ENCODE measurements at places on chromosomes 5 and 9. TPM values are rescaled to one million over a fixed set of nuclear protein-coding genes. Genes with fewer than 3 reads are reported as not detected.

DNA sequence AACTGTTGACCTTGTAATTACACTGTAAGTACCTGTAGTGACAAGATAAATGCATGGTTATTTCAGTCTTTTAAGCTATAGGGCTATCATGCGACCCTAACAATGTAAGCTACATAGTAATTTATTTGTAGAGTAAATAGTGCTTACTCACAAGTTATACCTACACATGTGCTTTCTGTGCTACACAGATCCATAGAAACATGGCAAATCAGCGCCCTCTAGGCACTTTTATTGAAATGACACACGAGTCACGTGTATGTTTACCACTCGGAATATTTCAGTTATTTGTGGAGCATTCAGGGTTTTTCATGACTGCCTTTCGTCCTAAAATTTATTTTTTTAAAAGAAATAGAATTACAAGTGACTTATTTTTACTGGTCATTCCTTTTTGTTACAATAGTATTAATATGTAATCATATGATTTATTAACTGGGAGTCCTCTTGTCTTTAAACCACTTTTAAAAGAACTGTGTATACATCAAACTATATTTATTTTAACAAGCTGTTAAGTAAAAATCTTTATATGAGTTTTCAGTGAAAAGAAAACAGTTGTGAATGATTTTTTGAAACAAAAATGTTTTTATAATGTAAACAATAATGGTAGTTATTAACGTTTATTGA, 1242.3 kb upstream of the WWC1 start:
- H3K36me3 ChIP-seq, result no peaks in the 10 kb centered on the region
- H3K4me3 ChIP-seq, result no peak overlapping the region
- DNase-seq, result peak; percentile 75
- H3K27me3 ChIP-seq, result no peaks in the 10 kb centered on the region

DNA sequence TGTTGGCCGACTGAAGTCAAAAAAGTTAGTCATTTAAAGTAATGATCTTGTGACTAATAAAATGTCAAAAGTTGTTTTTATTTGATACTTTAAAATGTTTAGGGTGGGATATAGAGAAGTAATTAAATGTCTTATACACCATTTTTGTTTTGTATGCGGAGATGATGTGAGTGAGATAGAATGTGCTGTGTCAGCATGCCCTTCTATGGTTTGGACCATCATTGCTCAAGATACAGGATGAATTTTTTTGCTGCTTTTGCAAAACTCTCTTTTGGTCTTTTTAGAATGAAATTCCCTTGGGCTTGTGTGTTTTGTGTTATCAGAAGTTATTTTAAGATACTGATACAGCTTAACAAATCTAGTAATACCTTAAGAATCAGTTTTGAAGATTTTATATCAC, 12.5 kb downstream of the SRFBP1 start:
- no peaks in the 10 kb centered on the region for H3K36me3 ChIP-seq
- H3K4me3 ChIP-seq, result no peak overlapping the region
- H3K27ac ChIP-seq, result no peak overlapping the region

- H3K4me3 ChIP-seq, result no peak overlapping the region
- H3K4me1 ChIP-seq, result no peaks in the 10 kb centered on the region
- H3K27ac ChIP-seq, result no peak overlapping the region
Observed at GRCh38 chr9:136754626-136755301, 3.3 kb downstream of the LCN8 start.

GRCh38 chr9:122536134-122536533, 9.0 kb upstream of the OR1N1 start:
- H3K4me3 ChIP-seq, result no peak overlapping the region
- H3K36me3 ChIP-seq, result no peaks in the 10 kb centered on the region
- H3K27ac ChIP-seq, result no peak overlapping the region
- H3K27me3 ChIP-seq, result no peaks in the 10 kb centered on the region
- no peak for DNase-seq

- H3K36me3 ChIP-seq, result no peaks in the 10 kb centered on the region
- H3K27ac ChIP-seq, result no peak overlapping the region
- no peak overlapping the region for H3K4me3 ChIP-seq
- H3K4me1 ChIP-seq, result peaks cover 8% of the 10 kb centered on the region
- no peak for DNase-seq
- no peaks in the 10 kb centered on the region for H3K27me3 ChIP-seq
Observed at GRCh38 chr9:109889456-109889855, 109.5 kb downstream of the PALM2AKAP2 start.

- no peaks in the 10 kb centered on the region for H3K4me1 ChIP-seq
- H3K27ac ChIP-seq, result no peak overlapping the region
- DNase-seq, result no peak
- H3K36me3 ChIP-seq, result no peaks in the 10 kb centered on the region
Observed at GRCh38 chr5:74325866-74326265, 314.7 kb downstream of the ENC1 start.

Gene ACSL6
- polyA plus RNA-seq, result 0.76 TPM

Gene ADGRD2
- polyA plus RNA-seq, result 0.89 TPM

Gene STING1
- 0.30 TPM for polyA plus RNA-seq

Gene MPDZ
- polyA plus RNA-seq, result 32.6 TPM

Gene C5orf46
- 0.42 TPM for polyA plus RNA-seq

Gene FOXD4L5
- polyA plus RNA-seq, result not detected

Gene ZNF367
- 2.5 TPM for polyA plus RNA-seq

All from GM23338 (cell line).